Stimulated activated CD8-positive, alpha-beta memory T cell treated with anti-CD3 and anti-CD28 coated beads, Interleukin-4, amount 100 ng/mL, for 1 hour (primary cell): ENCODE measurements at places on chromosomes 6 and 20.
A peak's percentile ranks its signal among the peaks of the same experiment; 100 is the strongest.

DNA sequence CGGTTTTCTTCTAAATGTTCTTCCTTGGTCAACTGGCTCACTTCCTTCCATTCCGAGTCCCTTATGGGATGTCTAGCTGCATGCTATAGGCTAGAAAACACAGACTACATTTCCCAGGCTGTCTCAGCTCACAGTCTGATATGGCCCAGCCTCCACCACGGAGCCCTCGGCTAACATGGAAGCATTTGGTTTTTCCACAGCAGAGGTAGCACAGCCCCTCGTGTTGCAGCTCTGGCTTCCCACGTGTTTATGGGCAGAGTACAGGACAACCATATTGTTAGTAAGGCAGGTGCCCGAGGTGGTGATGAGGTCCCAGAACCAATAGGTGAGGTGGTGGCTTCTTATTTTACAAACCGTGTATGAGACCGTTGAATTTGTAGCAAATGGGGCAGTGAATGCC lies 8.7 kb downstream of the GPLD1 start:
- DNase-seq, result no peak

GRCh38 chr6:37698264-37699137 lies 818 bp upstream of the MDGA1 start:
- peak; percentile 40 for DNase-seq

DNA sequence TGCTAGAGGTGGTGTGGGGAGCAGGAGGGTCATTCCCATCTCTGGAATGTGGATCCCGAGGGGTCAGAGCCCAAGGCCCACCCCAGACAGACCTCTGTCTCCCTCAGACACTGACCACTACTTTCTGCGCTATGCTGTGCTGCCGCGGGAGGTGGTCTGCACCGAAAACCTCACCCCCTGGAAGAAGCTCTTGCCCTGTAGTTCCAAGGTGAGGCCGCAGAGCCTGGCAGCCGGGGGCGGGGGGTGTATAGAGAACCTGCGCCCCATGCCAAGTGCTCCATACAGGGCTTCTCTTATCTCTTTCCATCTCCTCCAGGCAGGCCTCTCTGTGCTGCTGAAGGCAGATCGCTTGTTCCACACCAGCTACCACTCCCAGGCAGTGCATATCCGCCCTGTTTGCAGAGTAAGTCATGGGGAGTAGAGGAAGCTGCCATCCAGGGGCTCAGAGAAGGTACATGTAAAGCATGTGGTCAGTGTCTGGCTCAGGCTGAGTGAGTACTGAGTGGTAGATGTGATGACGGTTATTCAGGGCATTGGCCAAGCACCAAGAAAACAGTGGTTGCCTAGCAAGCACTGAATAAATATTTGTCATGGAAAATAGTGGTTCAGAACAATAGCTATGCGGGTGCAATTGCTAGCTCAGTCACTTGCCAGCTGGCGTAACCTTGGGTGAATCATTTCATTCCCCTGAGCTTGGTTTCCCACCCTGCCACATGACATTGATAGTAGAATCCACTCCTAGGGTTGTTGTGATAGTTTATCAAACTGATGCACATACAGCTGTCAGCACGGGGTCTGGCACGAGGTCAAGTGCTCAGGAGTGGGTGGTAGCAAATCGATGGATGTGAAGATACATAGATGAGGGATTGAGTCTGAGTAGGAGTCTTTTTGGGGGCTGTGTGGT lies 3.5 kb downstream of the PIGT start:
- no peak for DNase-seq

DNA sequence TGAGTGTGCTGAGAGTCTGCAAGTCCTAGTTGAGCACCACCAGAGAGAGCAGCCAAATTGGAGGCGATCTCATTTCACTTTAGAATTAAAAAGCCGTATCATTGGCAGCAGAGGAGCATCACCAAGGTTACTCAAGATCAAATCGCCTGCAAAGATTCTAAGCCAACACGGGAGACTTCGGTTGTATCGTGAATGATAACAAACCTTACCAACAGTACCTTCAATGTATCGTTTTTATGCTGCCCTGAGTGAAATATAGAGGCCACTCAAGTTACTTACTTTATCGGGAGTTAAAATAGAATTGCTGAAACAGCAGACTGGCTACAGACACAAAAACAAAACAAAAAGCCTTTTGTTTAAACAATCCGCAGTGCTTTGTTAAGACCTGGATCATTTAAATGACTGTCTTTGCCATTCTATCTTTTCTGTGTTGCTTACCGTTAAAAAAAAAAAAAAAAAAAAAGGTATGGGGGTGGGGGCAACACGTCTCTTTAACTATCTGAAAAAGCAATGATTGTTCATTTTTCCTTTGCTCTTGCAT lies 14.2 kb downstream of the NHSL1 start:
- no peak for DNase-seq

DNA sequence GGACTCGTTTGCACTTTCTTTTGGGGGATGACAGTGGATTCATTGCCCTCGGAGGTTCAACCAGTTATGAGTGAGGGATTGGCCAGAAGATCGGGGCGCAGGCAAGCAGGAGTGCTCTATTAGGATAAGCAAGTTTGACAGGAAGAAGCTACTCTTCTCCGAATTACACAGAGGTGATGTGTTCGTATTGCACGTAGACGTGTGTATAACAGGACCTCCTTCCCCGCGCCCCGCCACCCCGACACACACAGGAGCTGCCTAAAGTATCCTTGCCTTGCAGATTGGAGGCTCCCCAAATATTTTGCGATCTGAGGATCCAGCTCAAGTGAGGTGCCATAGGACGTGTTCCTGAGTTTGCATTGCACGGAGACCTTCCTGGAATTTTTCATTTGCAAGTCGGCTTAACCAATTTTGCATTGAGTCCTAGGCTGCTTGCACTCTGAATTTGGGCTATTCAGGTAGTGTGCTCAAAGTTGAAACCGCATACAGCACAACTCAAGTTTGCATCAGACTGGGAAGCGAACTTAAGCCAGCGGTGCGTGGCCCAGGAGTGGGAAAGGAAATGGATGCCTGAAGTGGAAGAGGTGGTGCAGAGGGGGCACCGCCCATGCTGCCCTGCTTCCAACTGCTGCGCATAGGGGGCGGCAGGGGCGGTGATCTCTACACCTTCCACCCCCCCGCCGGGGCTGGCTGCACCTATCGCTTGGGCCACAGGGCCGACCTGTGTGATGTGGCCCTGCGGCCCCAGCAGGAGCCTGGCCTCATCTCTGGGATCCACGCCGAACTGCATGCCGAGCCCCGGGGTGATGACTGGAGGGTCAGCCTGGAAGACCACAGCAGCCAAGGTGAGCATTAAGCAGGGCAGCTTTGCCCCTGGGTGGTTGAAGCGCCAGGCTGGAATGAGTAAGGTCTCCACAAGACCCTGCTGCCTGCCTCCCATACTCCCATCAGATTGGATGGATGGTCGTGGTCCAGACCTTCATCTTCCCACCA lies 770 bp downstream of the TCF19 start:
- DNase-seq, result no peak

GRCh38 chr6:84508334-84508733 lies 256.1 kb downstream of the TBX18 start:
- no peak for DNase-seq

- no peak for DNase-seq
These were observed 172.9 kb upstream of the CDYL start for GRCh38 chr6:4603291-4603690.

DNA sequence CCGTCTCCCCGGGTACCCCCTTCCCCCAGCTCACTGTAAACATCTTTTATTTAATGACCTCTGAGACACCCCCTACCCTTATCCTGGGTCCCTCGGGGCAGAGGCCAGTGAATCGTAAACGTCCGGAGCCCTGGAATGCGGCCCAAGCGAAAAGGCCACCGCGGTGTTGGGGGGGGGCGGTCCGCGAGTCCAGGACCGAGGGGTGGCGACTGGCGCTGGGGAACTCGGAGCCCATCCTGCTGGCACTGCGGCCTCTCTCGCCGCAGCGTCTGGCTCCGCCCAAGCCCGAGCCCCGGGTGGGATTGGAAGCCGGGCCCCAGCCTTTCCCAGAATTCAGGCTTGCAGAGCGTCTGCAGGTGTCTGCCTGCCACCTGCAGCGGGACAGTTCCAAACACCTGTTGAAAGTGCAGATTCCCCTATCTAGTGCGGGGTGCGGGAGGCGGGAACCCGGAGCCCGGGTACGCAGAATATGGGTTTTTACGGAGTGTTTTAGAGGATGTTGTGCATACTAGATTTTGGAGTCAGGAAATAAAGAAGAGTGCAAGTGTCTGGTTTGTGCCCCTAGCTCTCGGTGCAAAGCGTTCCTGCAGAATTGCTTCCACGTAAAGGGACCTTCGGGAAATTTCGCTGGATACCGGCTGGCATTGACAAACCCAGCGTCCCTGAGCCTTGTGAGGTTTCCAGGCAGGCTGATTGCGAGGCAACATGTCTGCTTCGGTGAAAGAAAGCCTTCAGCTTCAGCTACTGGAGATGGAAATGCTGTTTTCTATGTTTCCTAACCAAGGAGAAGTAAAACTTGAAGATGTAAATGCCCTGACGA lies 800 bp downstream of the RWDD2A start:
- no peak for DNase-seq

- DNase-seq, result no peak
These were observed 79.1 kb downstream of the DTD1 start for GRCh38 chr20:18666803-18667415.

GRCh38 chr20:58703765-58704371 lies 11.3 kb downstream of the NPEPL1 start:
- no peak for DNase-seq

DNA sequence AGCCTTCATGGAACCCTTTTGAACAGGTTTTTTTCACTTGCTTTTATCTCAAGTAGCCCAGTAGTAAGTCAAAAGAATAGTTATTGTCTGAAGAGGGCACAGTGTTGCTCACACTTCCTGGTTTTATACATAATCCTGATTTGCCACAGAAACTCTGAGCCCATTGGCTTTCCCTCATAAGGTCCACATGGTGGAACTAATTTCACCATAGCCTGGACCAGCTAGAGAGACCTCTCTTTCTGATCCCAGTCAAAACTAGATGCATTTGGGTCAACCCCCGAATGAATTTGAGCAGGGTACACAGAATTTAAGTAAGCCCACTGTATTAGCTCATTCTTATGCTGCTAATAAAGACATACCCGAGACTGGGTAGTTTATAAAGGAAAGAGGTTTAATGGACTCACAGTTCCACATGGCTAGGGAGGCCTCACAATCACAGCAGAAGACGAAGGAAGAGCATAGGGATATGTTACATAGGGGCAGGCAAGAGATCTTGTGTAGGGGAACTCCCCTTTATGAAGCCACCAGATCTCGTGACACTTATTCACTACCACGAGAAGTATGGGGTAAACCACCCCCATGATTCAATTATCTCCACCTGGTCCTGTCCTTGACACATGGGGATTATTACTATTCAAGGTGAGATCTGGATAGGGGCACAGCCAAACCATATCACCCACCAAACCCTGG lies 6.2 kb downstream of the RWDD2A start:
- no peak for DNase-seq

DNA sequence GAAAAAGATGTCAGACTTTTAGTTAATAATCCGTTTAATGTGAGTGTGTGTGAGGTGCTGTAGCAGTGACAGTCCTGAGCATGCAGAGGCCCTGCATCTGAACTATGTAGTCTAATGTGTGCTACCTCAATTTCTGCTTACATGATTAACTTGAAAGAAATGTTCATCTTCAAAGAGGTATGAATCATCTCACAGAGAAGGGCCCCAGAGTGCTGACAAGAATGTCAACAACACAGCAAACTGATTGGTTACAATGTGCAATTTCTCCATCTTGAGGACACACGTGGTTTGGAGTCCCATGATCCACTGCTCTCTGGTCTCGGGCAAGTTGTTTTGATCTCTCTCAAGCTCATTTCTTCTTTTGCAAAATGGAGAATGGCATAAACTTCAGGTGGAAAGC lies 61.7 kb upstream of the EMILIN3 start:
- no peak for DNase-seq

- DNase-seq, result no peak
These were observed 42.4 kb upstream of the SCAF8 start for GRCh38 chr6:154690857-154691256.

- no peak for DNase-seq
These were observed 594.4 kb downstream of the QKI start for GRCh38 chr6:164008902-164009301.

DNA sequence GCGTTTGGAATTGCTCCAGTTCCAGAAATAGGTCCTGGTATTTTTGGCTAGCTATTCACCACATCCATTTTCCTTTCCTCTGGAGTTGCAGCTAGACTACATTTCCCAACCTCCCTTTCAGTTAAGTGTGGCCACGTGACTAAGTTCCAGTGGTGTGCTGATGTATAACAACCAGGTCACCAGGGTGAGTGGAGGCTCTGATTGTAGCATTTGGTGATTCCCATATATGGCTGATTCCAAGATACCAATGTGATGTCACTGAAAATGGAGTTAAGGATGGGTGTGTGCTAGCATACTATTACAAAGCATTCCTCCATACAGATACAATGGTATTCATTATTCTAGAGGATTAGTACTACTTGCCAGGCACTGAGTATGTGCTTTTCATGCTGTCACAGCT lies 49.7 kb upstream of the STK35 start:
- no peak for DNase-seq

- no peak for DNase-seq
These were observed 137.8 kb downstream of the CDKAL1 start for GRCh38 chr6:20672038-20672437.

GRCh38 chr6:85078058-85078457 lies 313.7 kb upstream of the TBX18 start:
- DNase-seq, result no peak

GRCh38 chr6:161169035-161169434 lies 104.8 kb downstream of the AGPAT4 start:
- no peak for DNase-seq
